ENCODE measurements at places on chromosomes 4 and X.

DNA sequence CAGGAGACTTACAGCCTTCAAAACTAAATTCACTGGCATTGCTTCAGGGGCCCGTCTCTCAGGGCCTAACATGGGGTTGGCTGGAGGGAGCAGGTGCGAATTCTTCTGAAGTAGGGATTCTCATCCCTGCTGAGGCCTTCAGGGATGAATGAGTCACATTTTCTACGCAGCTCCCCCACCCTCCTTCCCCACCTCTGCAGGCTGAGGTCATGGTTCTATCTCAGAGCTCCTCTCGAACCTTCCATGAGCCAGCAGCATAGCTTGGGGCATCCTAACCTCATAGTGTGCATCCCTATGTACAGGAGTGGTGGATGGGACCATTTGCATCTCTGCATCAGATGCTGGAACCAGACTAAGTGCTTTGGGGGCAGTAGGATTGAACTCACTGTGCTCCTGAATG, 309.2 kb downstream of the EVC2 start:
- no peak for DNase-seq

DNA sequence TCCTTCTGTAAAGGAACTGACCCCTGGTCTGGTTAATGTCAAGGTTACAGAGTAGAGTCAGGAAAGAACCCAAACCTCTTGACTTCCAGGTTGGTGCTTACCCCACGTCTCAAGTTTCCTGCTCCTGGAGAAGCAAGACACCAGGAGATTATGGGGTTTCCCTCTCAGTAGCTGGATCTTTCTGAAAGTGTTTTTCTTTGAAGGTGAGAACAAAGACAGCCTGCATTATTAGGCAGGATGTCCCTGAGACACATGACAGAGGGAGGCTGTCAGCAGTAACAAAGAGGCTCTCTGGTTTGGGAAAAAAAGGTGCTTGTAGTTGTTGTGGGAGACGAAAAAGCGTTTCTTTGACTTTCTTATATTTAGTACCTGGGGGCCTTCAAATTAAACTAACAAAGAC, 44.7 kb upstream of the IGFBP7 start:
- DNase-seq: no peak

GRCh38 chr4:152045807-152046571, 285.2 kb upstream of the GATB start:
- DNase-seq: no peak

DNA sequence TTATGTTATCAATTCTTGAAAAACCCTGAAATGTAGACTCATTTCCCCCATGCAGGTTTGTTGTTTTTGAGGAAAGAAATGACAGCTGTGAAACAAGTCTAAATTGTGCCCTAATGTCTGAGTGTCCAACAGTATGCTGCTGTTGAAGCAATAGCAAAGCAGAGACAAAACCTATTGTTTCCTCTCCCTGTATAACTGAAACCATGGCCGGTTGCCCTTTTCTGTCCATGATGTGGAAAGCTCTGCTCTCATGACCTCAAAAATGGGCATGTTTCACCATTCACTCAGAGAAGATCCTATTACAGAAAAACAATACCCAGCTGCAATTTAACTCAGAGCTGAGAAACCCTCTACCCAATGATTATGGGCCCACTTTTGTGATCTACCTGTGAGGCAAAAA, 312.6 kb upstream of the FTHL17 start:
- no peak for DNase-seq

DNA sequence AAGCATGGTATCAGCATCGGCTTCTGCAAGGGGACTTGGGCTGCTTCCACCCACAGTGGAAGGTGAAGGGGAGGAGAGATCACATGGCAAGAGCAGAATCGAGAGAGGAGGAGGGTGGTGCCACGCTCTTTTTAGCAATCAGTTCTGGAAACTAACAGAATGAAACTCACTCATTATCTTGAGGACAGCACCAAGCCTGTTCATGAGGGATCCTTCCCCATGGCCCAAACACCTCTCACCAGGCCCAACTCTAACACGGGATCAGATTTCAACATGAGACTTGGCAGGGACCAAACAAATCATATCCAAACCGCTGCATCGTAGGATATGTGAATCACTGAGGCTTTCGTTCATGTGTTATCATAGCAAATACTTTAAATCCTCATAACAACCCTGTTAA, 125.5 kb downstream of the GPC3 start:
- peak; percentile 25 for DNase-seq

- no peak for DNase-seq
Measured at GRCh38 chr4:120886191-120886590, 36.3 kb downstream of the PRDM5 start.

GRCh38 chr4:128517739-128518510, 230.3 kb upstream of the PGRMC2 start:
- DNase-seq: no peak

DNA sequence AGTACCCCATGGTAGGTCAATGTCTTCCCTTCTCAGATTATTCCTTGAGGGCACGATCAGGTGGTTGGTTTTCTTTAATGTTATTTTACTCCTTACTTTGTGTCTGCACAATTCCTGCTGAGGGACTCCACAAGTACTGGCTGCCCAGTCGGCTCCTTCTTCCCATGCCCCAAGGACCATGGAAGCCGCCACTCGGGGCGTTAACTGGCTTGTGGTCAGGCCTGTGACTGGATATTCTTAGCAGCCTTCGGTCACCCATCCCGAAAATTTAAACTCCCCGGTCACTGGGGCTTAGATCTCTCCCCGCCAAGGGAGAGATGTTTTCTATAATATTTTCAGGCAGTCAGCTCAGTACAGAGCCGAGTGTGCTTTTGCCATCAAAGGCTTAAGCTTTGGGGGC, 24.7 kb upstream of the BCOR start:
- no peak for DNase-seq

DNA sequence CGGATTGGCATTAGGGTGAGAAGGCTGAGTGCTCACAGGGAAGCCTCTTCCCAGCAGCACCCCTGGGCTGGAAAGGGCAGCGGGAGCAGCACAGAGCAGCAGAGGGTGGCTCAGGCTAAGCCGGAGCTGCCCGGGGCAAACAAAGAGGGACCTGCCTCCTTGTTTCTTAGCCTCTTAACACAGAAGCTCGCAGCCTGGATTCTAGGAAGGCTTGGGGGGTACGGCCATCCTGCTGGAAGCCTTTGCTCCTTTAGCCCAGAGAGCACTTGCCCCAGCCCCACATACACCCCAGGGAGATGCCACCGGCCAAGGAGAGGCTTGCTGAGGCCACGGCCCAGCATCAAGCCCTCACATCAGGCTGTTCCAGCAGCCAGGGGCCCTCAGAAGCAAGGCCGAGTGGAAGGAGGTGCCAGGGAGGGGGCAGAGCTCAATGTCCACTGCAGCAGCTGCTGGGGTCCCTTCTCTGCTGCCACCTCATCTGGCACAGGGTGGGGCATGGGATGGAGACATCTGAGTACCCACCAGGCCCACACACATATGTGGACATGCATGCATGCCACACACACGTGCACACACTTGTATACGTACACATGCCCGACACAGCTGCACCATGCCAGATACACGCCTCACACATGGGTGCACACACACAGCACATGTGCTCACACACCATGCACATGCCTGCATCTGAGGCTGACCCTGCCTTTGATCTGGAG, 20.3 kb upstream of the SPON2 start:
- DNase-seq: no peak

GRCh38 chr4:125060376-125060775, 254.4 kb upstream of the FAT4 start:
- DNase-seq: no peak

DNA sequence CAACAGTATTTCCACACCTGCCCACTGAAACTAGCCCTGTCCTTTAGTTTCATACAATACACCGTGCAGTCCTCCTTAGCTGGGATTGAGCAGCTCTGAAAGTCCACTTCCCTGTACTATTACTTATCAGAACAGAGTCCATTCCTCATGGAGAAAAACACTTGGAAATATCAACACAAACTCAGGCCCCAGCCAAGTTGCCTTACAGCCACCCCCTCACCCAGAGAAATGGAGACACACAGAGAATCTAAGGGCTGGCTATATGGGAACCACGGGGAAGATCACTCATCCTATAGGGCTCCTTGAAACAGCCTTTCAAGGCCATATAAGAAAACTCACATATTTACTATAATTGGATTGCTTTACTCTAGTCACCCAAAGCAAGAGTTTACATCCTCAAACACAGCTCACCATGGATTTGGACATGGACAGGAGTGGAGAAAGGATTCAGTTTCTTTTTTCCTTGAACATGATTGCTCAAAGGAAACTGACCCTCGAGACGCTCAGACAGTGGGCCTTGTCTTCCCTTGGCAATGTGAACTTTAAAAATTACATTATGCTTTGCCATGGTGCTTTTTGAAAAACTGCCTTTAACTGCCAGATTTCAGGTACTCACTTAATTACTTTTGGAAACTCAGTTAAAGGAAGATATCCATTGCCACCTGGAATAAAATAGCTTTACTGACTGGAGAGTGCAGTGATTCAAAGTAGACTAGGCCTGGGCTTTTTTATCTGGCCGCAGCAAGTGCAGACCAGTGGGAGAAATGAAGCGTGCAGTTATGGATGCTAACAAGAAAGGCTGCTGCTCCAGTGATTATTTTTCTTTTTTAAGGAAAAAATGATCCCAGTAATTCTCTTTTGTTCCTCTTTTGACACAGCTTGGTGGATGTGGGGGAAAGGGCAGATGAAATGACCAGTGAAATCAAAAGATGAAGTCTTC, 1.6 kb downstream of the SCARB2 start:
- no peak for DNase-seq

DNA sequence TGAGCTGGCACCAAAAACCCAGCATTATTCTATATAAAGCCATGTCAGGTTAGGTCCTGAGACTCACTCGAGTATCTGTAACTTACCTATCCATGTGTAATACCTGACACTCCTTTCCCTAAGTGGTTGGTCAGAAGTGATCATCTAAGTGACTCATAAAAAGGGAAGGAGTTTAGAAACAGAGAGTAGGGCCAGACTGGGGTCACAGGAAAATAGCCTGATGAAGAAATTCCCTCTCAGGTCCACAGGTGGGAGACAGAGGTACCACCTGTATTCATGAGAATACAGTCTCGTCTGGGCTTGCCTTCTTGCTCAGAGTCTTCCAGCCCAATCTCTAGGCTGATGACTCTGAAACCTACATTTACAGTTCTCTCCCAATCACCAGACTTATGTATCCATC, 161.8 kb upstream of the MAP3K15 start:
- no peak for DNase-seq

- no peak for DNase-seq
Measured at GRCh38 chr4:69833251-69833650, 26.7 kb downstream of the SULT1E1 start.

DNA sequence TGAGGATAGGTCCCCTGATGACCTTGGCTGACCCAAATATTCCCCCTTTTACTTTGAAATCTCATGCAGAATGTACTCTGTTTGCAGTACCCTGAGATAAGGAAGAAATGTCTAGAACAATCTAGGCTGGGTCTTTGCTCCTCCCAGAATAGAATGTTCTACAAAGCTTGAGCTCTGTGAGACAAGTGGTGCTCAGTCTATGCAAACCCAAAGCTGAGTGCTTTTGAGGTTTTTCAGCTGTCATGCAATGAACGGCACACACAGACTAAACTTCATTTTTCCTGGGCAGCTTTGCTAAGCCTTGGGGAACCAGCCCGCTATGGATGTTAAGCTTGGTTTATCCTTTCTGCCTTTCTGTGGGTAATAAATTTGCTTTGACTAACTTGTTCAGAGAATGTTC, 513.6 kb downstream of the FAT4 start:
- no peak for DNase-seq

- DNase-seq: no peak
Measured at GRCh38 chrX:26581091-26581490, 365.1 kb downstream of the MAGEB5 start.

GRCh38 chrX:44570522-44570921, 27.9 kb upstream of the FUNDC1 start:
- DNase-seq: no peak

DNA sequence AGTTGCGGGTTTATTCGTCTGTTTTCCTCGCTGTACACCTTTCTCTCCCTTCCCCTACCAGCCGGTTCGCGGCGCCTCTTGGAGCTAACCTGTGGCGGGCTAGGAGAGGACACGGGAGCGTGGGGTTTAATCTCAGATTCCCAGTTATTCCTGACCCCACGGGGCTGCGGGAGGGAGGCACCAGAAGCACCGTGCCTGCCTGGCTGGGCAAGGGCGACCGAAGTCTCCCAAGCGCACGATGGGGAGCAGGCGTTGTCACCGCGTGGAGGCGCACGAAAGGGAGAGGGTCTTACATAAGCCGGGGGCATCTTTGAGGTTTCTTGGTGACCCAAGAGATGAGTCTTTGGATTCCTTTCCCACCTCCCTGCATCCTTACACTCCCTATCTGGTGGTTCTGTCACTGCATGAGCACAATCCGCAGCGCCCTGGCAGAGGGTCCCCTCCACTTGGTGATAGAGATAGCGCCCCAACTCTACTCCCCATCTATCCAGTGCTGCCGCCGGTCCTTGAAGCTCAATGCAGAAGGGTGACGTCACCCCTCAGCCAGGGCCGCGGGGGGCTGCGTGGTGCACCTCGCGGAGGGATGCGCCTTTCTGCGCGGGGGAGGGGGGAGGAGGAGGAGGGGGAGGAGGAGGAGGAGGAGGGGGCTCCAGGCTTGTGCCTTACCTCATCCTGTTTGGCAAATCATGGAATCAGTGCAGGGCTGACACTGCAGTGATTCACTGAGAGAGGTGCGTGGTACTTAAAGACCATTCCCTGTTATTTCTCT, 793 bp downstream of the TSPAN7 start:
- peak; percentile 31 for DNase-seq

DNA sequence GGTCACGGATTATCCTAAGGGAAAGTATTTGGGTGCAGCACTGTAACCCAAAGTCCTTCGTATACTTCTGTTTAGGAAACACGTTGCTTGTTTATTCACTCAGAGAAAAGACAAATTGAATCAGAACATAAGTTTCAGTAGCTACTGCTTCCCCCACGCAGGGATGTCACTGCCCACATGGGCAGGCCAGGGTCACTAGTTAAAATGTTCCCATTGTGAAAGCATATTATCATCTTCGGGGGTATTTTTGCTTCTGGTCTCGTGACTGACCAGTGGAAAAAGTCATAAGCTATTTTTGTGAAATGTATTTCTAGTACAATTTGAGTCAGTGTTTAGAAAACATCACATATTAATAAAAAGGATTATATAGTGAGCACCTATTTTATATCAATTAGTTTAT, 377.8 kb downstream of the PCDH7 start:
- DNase-seq: no peak

DNA sequence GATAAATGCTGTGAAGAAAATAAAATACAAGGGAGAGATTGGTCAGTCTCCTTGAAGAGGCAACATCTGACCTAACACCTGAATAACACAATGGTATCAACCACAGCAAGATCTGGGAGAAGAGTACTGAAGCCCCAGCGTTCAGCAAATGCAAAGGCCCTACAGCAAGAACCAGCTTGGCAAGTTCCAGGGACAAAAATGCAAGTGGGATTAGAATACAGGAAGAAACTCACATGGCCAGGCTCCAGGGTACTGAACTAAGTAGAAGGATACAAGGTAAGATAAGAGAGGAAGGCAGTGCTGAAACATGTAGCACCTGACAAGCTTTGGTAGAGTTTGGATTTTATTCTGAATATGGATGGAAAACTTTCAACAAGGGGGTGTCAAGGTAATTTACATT, 3.6 kb downstream of the SMIM14 start:
- DNase-seq: no peak
